ENCODE measurements at places on chromosomes 1 and 21.

- peak; percentile 74 for DNase-seq
Measured at GRCh38 chr1:2801535-2802291, at the start of gene TTC34. TSS of gene TTC34 (minus strand) at chr1:2801693. CDS start at chr1:2800827, 866 bp downstream.

DNA sequence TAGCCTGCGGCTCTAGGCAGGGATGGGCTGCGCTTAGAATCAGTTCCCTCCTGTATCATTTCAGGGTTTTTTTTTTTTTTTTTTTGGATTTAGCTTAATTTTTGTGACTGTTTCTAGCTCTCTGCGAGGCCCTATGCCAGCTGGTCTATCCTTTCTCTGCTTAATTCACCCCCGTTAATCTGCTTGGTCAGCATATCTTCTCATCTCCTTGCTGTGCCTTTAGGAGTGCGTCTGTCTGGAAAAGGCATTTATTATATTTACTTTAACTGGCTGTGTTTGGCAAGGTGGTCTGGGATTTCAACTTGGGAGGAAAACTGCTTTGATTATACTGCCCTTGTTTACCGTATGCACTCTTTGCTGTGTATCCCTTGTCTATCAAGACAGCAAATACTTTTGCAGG is 184.8 kb upstream of the KIAA0040 start:
- no peak for DNase-seq

DNA sequence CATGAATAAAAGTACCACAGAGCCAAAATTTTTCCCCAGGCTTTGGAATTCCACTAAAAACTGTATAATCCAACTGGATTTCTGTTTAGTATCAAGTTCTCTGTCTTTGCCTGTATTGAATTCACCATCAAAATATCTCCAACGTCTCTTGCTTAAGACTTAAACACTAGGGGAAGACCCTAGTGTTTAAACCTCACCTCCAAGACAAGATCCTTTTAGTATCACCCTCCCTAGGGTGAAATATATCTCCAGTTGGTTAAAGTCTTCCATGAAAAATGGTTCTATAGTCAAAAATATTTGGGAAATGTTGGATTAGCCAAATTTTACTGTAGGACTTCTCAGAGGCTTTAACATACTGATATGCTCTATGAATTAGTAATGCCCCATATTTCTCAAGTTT is 8.1 kb upstream of the XCL1 start:
- DNase-seq: no peak

DNA sequence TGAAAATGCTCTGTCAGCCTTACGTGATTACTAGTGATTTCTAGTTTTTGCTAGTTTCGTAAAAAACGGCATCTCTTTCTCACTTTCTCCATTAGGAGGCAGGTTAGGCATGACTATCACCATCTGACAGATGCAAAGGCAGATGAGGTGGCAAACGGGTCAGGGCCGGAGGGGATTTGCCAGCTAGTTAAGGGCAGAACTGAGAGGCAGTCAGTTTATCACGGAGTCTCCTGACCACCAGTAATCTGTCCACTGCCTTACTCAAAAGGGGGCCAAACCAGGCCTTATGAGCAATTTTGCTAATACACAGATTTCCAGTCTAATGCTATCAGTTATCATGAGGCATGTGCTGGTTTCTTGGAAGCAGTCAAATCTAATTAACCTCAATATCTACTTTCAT is 159.3 kb downstream of the TSEN15 start:
- DNase-seq: no peak

DNA sequence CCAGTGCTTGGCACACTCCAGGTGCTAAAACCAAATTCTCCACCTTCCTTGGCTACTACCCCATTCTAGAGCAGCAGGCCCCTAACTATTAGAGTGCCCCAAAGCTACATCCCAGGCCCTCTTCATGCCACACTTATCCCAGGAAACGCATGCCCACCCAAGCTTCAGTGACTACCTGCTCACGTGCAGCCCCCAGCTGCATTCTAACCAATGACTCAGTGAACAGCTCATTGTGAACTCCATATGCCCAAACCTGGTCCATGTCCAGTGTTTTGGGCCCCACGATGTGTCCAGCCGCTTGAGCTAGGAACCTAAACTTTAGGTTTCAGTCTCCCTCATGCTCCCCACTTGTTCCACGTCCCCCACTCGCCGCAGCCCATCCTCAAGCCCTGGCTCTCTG is 41.5 kb downstream of the NKAIN1 start:
- no peak for DNase-seq

- no peak for DNase-seq
Measured at GRCh38 chr1:226406401-226406881, 1.5 kb downstream of the PARP1 start.

- peak; percentile 52 for DNase-seq
Measured at GRCh38 chr1:23369335-23370013, at the start of gene ZNF436. TSS of gene ZNF436 (minus strand) at chr1:23369836. CDS start at chr1:23368005, 1,831 bp downstream.

DNA sequence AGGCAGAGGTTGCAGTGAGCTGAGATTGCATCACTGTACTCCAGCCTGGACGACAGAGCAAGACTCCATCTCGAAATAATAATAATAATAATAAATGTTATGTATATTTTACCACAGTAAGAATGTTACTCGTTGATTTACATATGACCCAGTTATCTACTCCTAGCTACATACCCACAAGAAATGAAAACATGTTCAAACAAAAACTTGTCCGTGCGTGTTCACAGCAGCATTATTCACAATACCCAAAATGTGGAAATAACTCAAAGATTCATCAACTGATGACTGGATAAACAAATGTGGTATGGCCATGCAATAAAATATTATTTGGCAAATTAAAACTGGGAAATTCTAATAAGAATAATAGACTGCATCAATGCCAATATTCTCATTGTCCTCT is 31.7 kb upstream of the ENSA start:
- DNase-seq: no peak

DNA sequence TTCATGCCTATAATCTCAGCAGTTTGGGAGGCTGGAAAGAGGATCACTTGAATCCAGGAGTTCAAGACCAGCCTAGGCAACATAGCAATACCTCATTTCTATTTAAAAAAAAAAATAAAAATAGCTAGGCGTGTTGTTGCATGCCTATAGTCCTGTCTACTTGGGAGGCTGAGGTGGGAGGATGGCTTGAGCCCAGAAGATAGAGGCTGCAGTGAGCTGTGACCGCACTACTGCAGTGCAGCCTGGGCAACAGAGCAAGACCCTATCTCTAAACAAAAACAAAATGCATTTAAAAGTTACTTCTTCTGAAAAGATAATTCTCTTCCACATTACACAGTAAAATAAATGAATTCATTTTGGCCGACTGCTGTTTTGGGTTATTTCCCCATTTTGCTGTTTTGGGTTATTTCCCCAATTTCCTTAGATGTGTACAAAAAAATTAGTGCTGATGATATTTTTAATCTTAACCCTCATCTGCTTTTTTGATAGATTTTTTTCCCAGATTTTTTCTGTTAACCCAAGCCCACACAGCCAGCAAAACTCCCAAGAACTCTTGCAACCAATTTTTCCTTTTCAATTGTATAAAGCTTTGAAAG is 23.0 kb upstream of the SAMSN1 start:
- DNase-seq: no peak

DNA sequence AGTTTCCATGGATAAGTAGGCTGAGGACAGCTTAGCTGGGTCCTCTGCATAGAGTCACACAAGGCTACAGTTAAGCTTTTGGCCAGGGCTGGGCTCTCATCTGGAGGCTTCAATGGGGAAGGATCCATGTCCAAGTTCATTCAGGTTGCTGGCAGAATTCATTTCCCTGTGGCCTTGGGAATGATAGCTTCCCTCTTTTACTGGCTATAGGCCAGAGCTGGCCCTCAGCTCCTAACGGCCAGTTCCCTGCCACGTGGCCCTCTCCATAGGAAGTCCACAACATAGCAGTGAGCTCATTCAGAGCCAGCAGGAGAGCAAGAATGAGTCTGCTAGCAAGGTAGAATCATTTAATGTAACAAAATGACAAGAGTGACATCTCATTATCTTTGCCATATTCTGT is 15.1 kb upstream of the PODN start:
- no peak for DNase-seq

GRCh38 chr1:229003233-229004031 is 267.5 kb upstream of the RAB4A start:
- no peak for DNase-seq

DNA sequence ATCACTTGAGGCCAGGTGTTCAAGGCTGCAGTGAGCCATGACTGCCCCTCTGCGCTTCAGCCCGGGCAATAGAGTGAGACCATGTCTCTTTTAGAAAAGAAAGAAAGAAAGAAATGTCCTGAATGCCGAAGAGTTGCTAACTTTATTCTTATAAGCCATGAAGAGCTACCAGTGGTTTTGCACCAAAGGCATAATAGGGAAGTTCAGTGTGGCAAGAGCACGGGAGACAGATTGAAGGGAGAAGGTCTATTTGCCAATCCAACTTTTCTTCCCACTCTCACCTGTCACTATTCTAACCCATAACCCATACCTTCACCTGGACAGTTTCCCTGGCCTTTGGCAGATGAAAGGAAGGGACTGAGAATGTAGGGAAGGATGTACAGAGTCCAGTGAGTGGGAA is 4.4 kb upstream of the PEA15 start:
- no peak for DNase-seq

- DNase-seq: no peak
Measured at GRCh38 chr1:63198871-63199394, 123.4 kb upstream of the FOXD3 start.

- DNase-seq: no peak
Measured at GRCh38 chr1:91018006-91018405, 3.8 kb downstream of the ZNF644 start.

GRCh38 chr1:166390366-166391033 is 223.7 kb upstream of the FAM78B start:
- DNase-seq: no peak

DNA sequence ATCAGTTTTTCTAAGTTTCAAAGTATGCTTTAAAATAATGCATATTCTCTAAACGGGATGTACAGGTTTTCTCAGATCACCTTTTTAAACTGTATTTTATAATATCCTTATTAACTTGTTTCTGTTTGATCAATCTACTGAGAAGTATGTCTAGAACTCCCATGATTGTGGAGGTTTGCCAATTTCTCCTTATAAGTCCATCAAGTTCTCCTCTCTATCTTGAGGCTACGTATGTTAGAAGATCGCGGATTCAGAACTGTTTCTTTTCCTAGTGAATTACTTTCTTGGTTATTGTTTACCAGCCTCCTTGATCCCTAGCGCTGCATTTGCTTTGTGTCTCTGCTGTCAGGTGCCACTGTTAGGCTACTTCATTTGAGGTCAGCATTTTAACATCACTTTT is 89.2 kb downstream of the NPHP4 start:
- no peak for DNase-seq

- DNase-seq: no peak
Measured at GRCh38 chr1:32126770-32127169, 18.9 kb downstream of the KPNA6 start.

DNA sequence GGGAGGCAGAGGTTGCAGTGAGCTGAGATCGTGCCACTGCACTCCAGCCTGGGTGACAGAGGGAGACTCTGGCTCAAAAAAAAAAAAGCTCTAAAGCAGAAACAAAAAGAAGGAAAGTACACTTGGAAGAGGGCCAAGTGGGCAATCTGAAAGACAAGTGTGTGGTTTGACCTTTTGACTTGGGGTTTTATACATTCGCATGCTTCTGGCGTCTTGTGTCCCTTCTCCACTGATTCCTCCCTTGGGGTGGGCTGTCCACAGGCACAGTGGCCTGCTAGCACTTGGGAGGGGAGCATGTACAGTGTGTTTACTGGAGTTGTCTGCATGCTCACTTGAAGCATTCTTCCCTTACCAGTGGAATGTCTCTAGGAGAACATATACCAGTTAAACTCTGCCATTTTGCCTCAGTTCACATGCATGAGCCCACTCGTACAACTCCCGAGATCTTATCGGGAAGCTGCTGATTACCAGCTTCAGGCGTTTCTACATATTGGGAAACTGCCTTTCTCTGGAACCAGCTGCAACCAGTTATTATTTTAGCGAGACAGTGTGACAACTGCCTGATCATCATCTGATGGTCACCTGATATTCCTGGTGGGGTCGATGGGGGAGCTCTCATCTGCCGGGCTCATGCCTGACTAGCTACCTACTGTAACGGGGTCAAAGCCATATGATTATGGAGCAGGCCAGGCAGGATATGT is 113.5 kb upstream of the ZNF678 start:
- no peak for DNase-seq

GRCh38 chr1:40599926-40600325 is 65.6 kb downstream of the RIMS3 start:
- no peak for DNase-seq

- no peak for DNase-seq
Measured at GRCh38 chr1:184152434-184152898, 100.9 kb downstream of the TSEN15 start.

DNA sequence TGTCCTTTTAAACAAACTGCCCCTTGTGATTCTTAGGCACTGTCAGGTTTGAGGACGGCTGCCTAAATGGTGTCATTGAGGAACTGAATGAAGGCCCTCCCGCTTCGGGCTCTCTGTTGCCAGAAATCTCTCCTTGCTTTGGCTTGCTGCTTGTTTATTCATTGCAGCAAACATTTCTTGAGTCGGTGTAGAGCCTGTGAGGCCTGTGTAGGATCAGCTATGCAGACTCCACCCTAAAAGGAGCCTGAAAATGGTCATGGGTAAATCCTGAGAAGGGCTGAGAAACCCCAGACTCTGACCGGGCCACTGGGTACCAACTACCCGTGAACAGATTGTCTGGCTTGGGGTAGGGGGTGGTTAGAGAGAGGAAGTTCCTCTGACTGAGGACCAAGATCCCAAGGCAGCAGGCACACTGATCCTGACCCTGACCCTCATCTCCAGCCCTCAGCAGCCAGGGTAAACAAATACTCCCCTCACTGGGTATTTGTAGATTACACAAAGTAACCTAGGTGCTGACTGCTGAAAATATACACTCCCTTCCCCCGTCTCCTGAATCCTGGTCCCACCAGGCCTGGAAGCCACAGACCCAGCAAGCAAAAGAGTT is 3.1 kb downstream of the IL6R start:
- DNase-seq: no peak

GRCh38 chr1:1262071-1262470 is 11.6 kb downstream of the UBE2J2 start:
- no peak for DNase-seq

DNA sequence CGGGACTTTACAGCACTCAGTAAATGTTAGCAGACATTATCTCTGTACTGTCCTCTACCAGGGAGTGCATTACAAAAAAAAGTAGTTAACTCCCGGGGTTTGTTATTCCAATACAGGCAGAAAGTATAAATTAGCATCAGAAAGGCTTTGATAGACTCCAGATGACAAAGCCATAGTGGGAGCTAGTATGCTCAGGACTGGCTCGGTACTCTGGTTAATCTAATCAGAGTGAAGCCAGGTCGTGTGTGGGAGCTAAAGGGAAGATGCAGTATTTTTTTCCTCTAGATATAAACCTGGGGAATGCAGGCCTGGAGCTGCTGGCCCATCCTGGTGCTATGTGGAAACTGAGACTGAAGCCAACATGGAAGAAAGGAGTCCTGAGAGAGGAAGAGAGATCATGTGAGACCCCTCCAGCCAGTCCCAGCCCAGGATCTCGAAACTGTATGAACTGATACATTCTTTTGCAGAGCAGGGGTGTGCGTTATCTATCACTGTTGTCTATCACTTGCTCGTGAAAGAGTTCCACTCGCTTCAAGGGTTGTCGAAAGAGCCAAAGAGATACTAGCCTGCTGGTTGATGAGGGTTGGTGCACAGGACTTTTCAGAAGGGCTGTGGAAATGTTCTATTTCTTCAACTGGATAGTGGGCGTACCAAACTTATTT is 125.8 kb downstream of the PLPP3 start:
- DNase-seq: no peak

- DNase-seq: no peak
Measured at GRCh38 chr1:181117648-181118449, 29.3 kb downstream of the IER5 start.

GRCh38 chr1:246631426-246631825 is 65.2 kb downstream of the CNST start:
- no peak for DNase-seq
